EL (cell line): ENCODE measurements at places on chromosomes 4 and X.

- no peak for DNase-seq
Measured at GRCh38 chrX:25810202-25810601, 327.9 kb upstream of the MAGEB18 start.

DNA sequence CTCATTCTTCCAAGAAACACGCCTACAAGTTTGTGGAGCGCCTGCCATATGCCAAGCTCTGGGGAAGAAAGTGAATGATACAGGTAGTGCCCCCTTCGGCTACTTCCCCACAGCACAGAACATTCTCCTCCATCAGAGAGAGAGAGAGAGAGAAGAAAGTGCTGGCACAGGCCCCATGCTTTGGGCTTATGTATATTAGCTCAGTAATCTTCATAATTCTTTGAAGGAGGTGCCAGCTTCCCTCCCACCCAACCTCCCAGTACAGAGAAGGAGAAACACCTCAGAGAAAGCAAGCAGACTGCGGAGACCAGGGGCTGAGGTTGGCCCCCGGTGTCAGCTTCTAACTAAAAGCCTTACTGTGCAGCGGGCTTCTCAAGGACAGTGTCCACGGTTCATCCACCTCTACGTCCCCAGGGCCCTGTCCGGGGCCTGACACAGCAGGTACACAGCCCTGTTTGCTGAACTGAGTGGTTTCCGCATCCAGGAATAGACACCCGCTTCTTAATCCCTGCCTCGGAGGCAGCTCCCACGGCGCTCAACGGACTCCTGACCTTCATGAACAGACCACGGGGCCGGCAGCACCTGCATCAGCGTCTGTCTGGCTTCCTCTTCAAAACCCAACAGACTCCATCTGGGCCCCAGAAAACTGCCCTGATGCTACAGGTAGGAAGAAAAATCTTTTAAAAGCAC is 50.2 kb downstream of the JAKMIP1 start:
- no peak for DNase-seq

GRCh38 chr4:105092356-105092755 is 54.3 kb upstream of the TET2 start:
- DNase-seq, result peak; percentile 78

GRCh38 chr4:128757712-128758111 is 51.8 kb upstream of the JADE1 start:
- DNase-seq, result peak; percentile 4

GRCh38 chrX:138034136-138034535 is 468.2 kb downstream of the ZIC3 start:
- no peak for DNase-seq

DNA sequence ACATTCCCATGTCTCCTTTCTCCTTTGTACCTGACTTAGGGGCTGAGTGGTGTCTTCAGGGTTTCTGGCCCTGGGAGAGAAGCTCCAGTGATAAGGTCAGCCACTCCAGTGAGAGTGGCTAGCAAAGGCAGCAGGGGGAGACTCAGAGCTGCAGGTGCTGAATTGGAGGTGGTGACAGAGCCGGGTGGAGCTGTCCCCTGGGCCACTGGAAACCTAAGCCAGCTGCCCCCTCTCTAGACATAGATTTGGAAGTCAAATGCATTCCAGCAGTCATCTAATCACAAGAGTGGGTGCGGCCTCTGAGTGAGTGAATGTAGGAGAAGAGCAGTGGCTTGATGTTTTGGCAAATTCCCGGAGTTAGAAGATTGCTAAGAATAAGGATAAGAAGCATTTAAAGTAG is 28.5 kb downstream of the TRIM2 start:
- no peak for DNase-seq

GRCh38 chrX:154733066-154733425 is 17.8 kb downstream of the GAB3 start:
- DNase-seq, result peak; percentile 57

DNA sequence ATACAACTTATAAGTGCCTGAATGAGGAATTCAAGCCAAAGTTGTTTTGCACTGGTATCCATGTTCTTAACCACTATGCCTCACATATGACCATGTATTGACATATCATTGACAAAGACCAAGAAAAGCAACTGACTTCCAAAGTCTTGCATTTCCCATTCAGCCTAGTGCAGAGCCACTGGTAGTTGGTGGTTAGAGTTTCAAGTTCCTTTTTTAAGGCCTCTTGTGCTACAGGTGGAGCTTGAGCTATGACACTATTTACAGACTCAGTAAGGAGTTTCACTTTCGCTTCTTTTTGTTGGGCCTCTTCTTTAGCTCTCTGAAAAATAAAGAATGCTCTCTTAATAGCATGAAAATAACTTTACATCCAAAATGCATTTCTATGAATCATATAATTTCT is 763.0 kb downstream of the DMD start:
- DNase-seq, result no peak

- DNase-seq, result peak; percentile 93
Measured at GRCh38 chr4:72896515-72896914, 173.0 kb downstream of the COX18 start.

GRCh38 chr4:94621491-94622080 is 136.2 kb upstream of the BMPR1B start:
- DNase-seq, result peak; percentile 39

- peak; percentile 98 for DNase-seq
Measured at GRCh38 chr4:4990857-4991540, 28.3 kb downstream of the CYTL1 start.

GRCh38 chr4:121185960-121186359 is 21.8 kb upstream of the TNIP3 start:
- no peak for DNase-seq

DNA sequence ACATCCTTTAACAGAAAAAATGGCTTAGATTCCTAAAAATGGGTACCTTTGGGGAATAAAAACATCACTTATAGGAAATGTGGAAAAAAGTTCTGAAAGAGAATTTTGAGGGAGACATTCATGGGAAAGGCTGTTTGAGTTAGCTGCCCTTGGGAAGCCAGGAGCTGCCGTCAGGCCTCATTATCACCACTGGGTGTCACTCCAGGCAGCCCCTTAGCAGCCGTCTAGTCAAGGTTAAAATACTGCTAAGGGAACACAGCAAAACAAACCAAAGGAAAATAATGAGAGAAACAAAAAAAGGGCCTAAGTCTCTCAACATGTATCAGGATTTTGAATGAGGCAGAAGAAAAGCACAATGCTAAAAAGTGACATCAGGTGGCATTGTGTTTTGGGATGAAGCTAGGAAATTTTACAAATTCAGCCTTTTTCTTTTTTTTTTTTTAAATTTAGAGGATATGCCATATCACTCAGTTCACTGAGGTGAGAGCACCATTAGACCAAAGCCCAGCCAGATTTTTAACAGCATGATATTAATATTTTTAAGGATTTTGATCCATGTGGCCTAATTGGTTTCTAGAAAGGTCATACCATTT is 235.3 kb downstream of the GPAT3 start:
- peak; percentile 61 for DNase-seq

GRCh38 chr4:159487284-159487747 is 384.4 kb downstream of the RAPGEF2 start:
- DNase-seq, result peak; percentile 70

DNA sequence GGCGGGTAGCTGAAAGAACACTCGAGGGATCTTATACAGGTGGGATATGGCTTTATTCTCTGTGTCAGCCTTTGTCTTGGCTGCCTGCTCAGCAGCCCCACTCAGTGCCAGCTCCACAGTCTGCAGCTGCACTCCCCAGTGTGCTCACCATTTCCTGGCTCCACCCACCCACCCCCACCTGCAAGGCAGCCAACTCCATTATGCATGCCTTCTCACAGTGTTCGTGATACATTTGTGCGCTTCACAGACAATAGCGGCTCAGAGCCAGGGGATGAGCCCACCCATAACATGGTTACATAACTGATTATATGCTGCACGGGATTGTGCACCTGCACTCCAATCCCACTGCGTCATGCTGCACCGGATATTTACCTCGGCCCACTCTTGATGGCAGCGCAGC is 8.8 kb upstream of the TMEM128 start:
- DNase-seq, result no peak

GRCh38 chrX:152528193-152528592 is 77.1 kb upstream of the GABRA3 start:
- DNase-seq, result no peak

DNA sequence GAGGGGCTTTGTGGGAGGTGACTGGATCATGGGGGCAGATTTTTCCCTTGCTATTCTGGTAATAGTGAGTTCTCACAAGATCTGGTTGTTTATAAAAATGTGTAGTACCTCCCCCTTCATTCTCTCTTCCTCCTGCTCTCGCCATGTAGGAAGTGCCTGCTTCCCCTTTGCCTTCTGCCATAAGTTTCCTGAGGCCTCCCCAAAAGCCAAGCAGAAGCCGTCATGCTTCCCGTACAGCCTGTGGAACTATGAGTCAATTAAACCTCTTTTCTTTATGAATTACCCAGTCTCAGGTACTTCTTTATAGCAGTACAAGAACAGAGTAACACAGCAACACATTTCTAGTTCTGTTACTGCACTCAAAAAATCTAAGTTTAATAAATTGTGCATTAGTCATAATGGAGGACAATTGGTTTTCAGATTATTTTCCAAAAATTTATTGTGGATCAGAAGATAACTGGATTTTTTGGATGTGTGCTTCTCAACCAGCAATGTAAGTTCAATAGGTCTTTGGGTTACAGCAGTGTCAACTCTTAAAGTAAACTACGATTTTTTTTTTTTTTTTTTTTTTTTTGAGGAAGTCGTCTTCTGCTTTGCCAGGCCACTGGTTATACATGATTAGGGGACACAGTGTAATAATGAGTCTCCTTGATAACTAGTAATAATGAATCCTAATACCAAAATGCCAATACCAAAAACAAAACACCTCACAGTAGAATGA is 69.9 kb downstream of the CHIC2 start:
- DNase-seq, result no peak
